ENCODE measurements at places on chromosomes 6 and 20. TPM values are rescaled to one million over a fixed set of nuclear protein-coding genes. Genes with fewer than 3 reads are reported as not detected.
A peak's percentile ranks its signal among the peaks of the same experiment; 100 is the strongest.

GRCh38 chr6:79797912-79798311 lies 149.4 kb downstream of the ELOVL4 start:
- H3K27ac ChIP-seq = no peak overlapping the region
- no peak overlapping the region for H3K4me3 ChIP-seq
- H3K27me3 ChIP-seq = no peaks in the 10 kb centered on the region

DNA sequence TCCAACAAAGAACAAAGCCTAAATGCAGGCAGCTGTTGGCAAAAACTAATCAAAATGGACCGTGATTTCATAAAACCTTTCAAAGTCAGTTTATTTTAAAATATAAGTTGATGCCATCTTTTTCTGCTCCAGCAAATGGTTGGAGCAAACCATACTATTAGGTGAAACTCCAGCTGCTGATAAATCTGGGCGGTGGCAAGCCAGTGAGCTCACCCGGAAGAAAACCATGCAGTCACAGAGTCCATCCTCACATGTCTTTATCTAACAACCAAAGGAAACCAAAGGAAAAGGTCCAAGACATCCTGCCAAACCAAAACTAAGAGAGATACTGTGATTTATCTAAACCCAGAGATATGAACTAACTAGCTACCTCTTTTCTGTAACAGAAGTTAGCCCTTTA lies 72.6 kb downstream of the HIVEP2 start:
- H3K27me3 ChIP-seq = no peaks in the 10 kb centered on the region
- no peak overlapping the region for H3K4me3 ChIP-seq
- no peak for DNase-seq
- peak overlapping the region; percentile 62 for H3K27ac ChIP-seq
- no peaks in the 10 kb centered on the region for H3K36me3 ChIP-seq
- H3K4me1 ChIP-seq = no peaks in the 10 kb centered on the region

UBD gene
- 2.9 TPM for total RNA-seq

SIRPD gene
- total RNA-seq = not detected

- peak; percentile 36 for DNase-seq
- peak overlapping the region; percentile 88 for H3K27ac ChIP-seq
- H3K4me3 ChIP-seq = peak overlapping the region; percentile 58
- no peaks in the 10 kb centered on the region for H3K36me3 ChIP-seq
These were observed 568 bp downstream of the CCDC170 start for GRCh38 chr6:151494235-151494935.

DNA sequence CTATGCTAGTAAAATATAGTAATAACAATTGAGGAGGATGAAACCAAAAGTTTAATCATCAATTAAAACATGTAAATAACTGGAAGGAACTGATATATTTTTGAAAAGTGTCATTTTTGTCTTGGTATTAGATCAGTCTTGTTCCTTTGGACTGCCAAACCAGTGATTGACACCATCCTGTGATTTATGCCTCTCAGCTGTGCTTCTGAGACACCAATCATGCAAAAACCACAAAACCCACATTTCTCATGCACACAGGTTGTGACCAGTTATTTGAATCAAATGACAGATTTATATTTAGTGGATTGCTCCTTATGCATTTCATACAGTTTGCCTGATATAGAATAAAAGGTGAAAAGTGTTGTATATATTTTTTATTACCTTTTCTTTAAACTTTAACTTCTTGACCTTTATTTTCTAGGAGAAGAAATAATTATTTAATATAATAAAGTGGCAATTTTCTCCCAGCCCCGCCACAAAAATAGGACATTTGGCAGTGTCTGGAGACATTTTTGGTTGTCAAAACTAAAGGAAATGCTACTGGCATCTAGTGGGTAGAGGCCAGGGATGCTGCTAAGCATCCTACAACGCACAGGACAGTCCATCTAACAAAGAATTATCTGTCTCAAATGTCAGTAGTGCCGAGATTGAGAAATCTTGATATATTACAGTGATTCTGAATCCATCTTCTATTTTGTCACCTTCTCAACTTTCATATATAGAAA lies 383.6 kb downstream of the BCKDHB start:
- H3K27me3 ChIP-seq = no peaks in the 10 kb centered on the region
- no peaks in the 10 kb centered on the region for H3K4me1 ChIP-seq
- no peaks in the 10 kb centered on the region for H3K36me3 ChIP-seq
- no peak overlapping the region for H3K27ac ChIP-seq
- DNase-seq = no peak

DNA sequence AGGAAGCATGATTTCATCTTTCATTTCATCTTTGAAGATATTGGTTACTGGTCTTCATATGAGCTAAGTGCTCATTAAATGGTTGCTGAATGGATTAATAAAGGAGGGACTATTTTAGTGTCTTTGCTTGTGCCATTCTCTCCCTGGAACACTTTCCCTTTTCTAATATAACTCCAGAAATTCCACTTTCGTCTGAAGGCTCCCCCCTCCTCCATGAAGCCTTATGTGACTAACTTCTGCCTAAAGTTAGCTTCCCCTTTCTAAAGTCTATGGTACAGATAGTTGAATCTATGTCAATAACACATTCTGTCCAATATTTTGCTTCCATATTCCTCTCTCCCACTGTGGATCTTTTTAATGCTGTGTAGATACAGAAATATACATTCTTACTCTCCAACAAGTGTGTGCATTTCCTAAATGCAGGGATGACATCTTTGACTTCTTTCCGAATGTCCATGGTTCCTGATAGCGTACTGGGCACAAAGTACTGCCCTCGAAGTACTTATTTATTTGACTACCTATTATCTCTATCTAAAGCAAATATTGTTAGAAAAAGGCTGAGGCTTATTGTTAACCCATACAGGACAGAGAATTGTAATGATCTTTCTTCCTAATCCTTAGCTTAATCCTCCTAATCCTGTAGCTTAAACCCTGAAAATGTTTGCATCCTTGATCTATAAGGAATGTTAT lies 84.7 kb upstream of the ELOVL5 start:
- no peak overlapping the region for H3K4me3 ChIP-seq
- peak overlapping the region; percentile 41 for H3K27ac ChIP-seq
- H3K36me3 ChIP-seq = no peaks in the 10 kb centered on the region

DNA sequence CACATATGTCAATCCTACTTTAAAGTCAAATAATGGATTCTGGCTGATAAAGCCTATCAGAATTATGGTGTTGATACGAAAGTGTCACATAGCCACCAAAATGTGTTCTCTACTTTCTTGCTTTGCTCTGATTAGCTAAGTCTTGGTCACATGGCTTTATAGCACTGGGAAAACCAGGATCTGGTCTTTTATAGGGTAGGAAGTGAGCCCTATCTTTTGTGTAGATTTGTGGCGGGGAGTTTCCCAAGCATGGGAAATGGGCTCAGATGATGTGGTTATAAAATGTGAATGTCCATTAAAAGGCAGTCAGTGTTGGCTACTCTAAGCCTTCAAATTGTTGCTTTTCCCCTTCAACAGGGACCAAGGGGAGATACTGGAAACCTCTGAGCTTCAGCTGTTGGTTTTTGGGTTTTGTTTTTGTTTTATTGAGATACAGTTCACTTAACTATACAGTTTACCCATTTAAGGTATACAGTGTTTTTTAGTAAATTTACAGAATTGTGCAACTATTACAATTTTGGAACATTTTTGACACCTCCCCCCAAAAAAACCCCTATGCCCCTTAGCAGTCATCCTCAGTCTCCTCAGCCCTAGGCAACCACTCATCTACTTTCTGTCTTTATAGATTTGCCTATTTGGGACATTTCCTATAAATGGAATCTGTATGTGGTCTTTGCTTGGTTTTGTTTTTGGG lies 12.2 kb downstream of the RRP36 start:
- H3K36me3 ChIP-seq = peaks cover 11% of the 10 kb centered on the region
- H3K27ac ChIP-seq = no peak overlapping the region
- DNase-seq = no peak
- no peaks in the 10 kb centered on the region for H3K4me1 ChIP-seq
- H3K4me3 ChIP-seq = no peak overlapping the region

TENT5A gene
- total RNA-seq = 25.9 TPM

DNA sequence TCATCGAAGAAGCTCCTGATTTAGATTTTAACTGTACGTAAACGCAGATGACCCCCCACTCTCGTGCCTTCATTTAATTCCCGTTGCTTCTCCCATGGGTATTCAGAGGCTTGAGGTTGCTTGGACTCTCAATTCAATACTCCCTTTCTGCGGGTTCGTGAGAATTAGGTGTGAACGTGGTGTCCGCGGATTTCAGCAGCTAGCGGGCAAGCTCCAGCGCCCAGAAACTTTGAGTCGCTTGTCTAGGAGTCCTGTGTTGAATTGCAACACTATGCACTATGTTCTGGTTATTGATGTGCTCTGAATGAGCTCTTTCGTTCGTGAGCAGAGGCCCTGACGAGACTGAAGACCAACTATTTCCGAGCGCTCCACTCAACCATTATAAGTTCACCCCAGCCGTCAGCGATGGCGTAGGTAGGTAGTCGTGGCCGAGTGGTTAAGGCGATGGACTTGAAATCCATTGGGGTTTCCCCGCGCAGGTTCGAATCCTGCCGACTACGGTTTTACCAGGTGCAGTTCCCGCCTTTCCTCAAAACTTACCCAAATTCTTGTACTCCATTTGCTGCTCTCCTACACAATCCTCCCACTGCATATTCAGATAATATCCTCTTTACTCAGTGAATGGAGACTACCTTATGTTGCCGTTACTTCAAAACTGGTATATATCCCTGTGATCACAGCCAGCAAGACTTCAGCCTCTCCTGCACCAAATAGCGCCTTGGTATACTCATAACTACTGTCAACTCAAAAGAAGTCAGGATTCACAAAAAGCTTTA lies 72.6 kb upstream of the ZNF184 start:
- no peaks in the 10 kb centered on the region for H3K36me3 ChIP-seq
- no peak overlapping the region for H3K27ac ChIP-seq
- H3K4me3 ChIP-seq = peak overlapping the region; percentile 1
- no peak for DNase-seq
- H3K4me1 ChIP-seq = no peaks in the 10 kb centered on the region
- H3K27me3 ChIP-seq = no peaks in the 10 kb centered on the region

DNA sequence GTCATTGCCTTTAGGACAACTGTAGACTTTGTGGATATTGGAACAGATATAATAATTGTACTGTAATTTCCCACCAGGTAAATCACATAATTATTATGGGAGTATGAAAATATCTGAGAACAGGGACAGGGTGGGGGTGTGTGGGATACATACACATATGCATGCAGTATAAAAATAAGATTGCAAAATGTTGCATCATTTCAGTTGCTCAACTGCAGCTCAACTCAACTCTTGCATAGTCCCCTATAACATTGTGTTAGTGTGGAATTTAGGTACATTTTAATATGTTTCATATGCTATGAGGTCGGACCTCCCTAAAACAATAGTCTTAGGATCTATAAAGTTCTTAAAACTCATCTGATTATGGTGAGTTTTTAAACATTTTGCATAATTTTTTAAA lies 275.0 kb upstream of the FLRT3 start:
- H3K4me1 ChIP-seq = no peaks in the 10 kb centered on the region
- no peak overlapping the region for H3K27ac ChIP-seq
- no peaks in the 10 kb centered on the region for H3K36me3 ChIP-seq

DNA sequence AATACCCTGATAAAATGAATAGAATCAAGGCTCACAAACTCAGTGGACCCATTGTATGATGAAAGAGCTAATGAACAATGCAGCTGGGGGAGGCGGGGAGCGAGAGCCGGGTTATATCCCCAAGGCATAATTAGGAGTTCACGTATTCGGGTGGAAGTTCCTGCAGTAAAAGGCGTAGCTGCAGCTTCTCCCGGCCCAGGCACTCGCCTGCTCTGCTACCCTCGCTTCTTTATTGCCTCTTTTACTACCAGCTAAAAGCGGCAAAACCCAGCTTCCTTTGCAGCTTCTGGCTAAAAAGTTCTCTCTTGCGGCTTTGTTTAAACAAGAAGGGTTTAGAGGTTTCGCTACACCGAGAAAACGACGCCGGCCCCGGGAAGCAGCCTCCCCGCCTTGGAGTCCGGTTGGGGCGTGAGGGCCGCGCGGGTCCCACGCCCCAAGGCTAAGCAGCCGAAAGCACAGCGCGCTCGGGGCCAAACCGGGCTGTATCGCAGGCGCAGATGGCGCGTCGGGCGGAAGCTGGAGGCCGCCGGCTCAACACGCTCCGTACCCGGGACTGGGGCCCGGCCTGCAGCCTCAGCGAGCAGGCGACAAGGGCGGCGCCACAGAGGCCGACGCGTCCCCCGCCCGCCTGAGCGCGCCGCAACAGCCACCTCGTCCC lies 1.6 kb downstream of the ZBTB2 start:
- peak overlapping the region; percentile 100 for H3K27ac ChIP-seq
- no peaks in the 10 kb centered on the region for H3K4me1 ChIP-seq
- H3K36me3 ChIP-seq = no peaks in the 10 kb centered on the region
- H3K4me3 ChIP-seq = peak overlapping the region; percentile 99
- peak; percentile 59 for DNase-seq
- no peaks in the 10 kb centered on the region for H3K27me3 ChIP-seq

DNA sequence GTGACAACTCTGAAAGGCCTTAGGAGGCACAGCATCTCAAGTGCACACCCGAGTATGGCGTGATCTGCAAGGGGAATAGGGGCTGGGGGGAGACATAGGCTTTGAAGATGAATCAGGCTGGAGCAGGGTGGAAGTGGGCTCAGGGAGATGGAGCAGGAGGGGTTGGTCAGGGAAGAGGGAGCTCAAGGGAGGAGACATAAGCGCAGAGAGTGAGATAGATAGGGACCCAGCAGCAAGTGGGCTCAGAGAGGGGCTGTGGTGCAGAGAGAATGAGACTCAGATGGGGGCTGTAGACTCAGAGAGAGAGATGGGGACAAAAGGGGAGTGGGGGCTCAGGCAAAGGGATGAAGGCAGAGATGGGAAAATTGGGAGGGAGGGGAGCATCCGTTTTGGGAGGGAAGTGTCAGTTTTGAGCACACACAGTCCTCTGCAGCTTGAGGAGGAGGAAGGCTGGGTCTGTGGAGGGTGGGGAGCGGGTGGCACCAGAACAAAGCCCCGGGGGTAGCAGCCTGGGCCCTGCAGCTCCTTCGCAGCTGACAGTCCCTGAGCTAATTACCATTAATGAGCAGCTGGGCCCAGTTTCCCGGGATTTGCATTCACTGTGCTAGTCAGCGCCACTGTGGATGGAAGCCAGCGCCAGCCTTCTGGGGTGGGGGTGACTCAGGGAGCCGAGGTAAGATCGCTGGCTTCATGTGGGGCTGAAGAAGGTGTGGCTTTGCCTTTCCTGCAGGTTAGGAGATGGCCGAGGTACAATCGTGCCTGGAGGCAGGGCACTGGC lies 18.7 kb downstream of the SRXN1 start:
- H3K4me3 ChIP-seq = no peak overlapping the region
- DNase-seq = no peak

DNA sequence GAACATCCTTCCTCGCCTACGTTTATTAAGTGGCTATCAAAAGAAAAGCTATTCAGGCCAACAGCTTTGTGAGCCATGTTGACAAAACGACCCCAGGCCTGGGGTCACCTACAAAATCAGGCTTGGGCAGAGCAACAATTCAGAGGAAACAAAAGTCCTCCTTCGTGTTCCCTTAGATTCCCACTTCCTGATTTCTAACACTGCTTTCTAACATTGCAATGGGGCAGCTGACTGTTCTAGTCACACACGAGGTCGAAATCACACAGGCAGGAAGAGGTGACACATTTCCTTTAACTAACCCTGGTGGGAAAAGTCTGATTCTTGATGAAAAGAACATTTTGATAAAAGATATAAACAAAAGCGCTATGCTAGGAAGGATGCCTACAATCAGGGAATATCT lies 31.9 kb downstream of the WDR27 start:
- no peaks in the 10 kb centered on the region for H3K36me3 ChIP-seq
- H3K27me3 ChIP-seq = no peaks in the 10 kb centered on the region
- no peak for DNase-seq
- H3K4me1 ChIP-seq = no peaks in the 10 kb centered on the region
- no peak overlapping the region for H3K4me3 ChIP-seq

LPIN3 gene
- 20.8 TPM for total RNA-seq

GRCh38 chr20:776165-776564 lies 7.9 kb upstream of the SLC52A3 start:
- no peak overlapping the region for H3K27ac ChIP-seq
- no peak for DNase-seq
- no peaks in the 10 kb centered on the region for H3K36me3 ChIP-seq
- H3K4me3 ChIP-seq = no peak overlapping the region

All from breast epithelium (tissue), 4 donors.